LoVo (cell line): ENCODE measurements at places on chromosomes 1 and 21.

DNA sequence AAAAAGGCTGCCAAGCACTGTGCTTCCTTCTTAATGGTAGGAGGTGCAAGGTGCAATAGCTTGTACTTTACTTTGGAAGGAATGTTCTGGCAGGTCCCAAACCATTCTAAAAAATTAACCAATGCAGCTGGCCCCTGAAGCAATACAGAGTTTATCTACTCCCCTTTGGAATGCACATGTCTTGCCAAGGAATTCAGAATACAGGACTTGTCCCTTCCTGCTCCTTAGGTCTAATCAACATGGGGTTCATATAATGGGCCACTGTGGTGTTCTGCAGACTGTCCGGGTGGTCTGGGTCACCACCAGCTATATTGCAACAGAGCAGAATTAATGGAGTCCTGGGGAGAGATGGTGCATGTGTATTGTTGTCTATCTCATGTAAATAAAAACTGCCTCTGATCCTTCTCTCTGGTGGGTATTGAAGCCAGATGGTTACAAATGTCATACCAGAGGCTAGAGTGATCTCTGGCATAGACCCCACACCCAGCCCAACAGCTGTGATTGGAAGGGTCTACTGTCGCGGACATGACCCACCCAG lies 112.8 kb downstream of the RIPK4 start:
- no peak for DNase-seq

DNA sequence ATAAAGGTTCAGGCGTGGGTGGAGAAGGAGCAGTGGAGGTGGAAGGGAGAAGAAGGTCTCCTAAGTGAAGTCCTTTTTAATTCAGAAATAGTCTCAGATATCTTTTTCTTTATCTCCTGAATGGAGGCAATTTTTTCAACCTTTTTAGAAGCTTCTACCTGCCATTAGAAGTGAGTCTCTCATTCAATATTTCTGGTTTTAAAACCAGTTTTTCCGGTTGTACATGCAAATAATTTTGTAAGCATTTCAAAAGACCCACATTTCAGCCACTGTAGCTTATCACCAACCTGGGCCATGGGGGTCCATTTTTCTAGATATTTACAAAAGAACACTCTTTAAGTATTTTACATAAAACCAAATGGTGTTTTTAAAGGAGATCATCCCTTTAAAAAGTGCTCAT lies 1280.2 kb downstream of the NCAM2 start:
- no peak for DNase-seq

- no peak for DNase-seq
These were observed 2.6 kb upstream of the LAD1 start for GRCh38 chr1:201401700-201402099.

DNA sequence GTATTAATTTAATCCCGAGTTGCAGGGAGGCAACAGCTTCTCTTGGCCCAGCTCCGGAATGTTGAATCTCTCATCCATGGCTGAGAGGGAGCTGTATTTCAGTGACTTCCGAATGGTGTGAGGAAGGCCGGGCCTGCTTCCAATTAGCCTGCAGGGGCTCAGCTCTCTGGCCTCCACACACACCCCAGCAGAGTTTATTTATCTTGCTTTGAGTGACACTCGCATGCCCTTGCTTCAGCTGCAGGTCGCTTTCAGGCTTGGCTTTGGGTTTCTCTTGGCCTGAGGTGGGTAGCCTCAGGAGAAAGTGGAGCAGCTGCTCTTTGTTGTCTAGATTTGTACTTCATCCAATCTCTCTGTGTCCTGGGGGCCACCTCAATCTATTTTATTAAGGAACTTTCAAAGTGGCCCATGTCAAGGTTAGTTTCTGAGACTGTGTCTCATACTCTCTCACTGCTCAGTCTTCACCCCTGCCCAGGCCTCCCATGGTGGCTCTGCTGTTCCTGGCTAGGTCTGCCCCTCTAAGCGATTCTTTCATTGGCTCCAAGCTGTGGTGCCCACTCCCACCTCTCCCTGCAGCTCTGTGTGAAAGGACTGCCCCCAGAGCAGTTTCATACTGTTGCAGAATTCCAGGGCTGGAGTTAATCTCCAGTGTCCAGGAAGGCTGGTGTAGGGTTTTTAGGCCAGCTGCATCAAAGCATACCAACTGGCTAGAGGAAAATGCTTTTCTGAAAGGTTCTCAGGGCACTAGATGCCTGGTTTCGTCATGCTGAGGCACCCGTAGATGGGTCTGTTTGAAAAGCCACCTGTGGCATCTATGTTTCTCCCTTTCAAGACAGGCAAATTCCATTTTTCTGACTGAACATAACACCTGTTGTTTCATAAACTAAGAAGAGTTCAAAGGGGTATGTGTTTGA lies 153.5 kb downstream of the PLXNA2 start:
- no peak for DNase-seq

- DNase-seq: no peak
These were observed 169.4 kb upstream of the ESRRG start for GRCh38 chr1:216892581-216893160.

- no peak for DNase-seq
These were observed 19.0 kb upstream of the GPR52 start for GRCh38 chr1:174428739-174429138.

DNA sequence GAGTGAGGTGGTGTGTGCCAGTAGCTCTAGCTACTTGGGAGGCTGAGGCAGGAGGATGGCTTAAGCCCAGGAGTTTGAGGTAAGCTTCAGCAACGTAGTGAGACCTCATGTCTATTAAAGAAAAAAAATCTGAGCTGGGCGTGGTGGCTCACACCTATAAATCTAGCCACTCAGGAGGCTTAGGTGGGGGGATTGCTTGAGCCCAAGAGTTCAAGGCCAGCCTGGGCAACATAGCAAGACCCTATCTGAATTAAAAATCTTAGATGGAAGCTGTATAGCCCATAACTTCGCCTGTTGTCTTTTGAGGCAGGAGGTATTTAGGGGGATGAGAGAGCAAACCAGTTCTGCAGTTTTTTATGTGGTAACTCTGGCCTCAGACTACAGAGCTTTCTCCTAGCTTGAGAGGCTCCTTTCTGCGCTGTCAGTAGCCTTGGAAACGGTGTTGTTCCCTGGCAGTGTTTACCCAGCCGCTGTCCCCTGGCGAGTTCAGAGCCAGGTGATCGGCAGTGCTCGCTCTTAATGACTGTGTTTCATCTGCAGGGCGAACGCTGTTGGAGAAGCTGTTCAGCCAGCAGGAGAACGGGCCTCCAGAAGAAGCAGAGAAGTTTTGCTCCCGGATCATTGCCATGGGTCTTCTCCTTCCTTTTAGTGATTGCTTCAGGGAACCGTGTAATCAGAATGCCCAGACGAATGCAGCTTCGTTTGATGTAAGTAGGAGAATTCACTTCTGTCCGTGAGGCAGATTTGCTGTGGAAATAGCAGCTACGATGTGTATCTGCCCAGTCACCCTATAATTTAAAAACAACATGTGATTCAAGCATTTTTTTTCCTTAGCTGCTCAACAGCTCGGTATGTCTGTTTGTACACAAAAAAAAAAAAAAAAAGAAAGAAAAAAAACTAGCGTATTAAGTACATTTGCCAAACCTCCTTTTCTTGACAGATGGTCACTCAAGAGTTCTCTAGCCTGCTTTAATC lies 31.2 kb downstream of the FMN2 start:
- no peak for DNase-seq

GRCh38 chr1:9250411-9251381 lies 16.1 kb downstream of the H6PD start:
- no peak for DNase-seq

GRCh38 chr1:87130438-87130837 lies 198.2 kb upstream of the LMO4 start:
- no peak for DNase-seq

GRCh38 chr21:33478935-33479678 lies 667 bp downstream of the TMEM50B start:
- peak; percentile 16 for DNase-seq

DNA sequence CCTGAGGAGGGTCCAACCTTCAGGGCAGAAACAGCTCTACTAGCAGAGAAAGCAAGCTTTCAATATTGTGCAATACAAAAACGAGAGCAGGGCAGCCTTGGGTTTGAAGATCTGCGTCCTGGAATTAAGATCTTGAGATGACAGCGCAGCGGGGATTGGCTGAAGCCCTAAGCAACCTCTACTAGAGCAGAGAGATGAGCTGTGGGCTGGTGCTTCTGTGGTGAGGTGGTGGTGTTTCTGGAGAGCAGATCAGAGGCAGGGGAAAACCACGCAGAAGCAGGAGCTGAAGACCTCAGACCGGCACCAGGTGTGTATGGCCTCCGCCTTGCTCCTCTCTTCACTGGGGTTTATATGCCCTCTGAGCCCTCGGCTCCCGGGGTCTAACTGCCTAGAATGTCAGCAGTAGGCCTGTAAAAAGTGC lies 12.5 kb downstream of the TRAF3IP3 start:
- DNase-seq: no peak

DNA sequence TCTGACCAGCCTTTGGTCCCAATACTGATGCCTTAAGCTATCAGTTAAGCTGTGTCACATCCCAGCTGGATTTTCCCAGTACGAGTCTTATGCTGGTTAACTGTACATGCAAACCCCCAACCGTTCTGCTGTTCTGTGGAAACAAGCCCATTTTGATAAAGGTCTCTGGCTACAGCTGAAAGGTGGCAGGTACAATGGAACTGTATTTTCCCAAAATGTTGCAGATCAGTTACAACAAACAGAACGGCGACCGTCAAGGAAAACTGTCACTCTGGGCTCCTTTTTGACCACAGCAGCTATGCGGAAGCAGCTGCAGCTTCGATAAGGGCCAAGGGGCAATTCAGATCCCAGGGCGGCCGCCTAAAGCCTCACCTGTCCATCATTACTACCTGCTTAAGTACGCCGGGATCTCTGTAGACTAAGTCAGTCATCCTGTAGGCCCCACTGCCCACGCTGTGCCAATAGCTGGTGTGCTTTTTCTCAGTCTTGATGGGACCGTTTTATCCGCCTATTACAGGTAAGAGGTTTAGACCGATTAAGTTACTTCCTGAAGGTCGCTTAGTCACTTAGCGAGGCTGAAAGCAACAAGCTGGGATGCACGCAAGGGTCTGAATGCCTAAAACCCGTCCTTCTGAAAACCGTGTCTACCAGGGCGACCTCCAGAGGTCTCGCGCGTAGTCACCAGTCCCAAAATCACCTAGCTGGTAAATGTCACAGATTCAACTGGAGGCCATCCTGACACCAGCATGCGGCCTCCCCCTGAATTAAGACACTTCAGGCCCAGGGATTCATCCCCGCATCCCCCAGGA lies 11.1 kb upstream of the RAB42 start:
- peak; percentile 37 for DNase-seq

DNA sequence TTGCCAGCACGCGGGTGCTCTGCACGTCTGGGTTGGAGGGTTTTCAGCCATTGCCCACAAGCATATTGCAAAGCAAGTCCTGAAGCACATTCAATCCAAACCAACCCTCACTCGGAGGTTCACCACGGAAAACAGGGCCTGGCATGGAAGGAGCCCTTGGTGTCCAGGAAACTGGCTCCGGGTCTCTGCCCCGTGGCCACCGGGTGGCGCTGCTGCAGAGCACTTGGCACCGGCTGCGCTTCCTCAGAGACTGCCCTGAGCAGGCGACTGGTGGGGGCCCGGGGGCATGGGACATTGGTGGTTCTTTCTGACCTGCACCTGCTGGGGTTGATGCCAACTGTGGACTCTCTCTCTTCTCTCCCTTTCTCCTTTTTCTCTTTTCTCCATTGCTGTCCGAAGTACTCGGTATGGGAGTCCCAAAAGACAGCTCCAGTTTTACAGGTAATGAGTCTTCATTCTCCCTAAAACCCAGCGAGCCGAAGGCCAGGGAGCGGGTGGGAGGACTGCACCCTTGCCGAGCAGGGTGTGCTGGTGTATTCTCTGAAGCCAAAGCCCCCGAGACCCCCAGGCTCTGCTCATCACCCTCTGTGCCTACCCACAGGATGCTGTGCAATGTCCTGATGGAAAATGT lies 4.1 kb upstream of the KCNAB2 start:
- DNase-seq: no peak

DNA sequence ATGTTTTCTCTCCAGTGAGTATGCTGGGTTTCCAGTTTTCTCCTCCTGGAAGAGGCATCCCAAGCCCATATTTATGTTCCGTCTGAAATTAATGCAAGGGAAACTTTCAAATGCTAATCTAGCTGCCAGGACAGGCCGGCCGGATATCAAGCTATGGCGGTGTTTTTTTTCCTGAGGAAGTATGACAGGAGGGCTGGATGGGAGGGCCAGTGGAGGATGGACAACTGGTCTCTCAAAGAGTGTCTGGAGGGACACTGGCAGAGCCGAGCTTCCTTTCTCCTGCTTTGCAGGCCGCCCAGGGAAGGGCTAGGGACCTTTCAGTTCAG lies 212.7 kb downstream of the TRABD2B start:
- DNase-seq: no peak

- peak; percentile 58 for DNase-seq
These were observed 10.4 kb downstream of the C1orf226 start for GRCh38 chr1:162391790-162392563.

DNA sequence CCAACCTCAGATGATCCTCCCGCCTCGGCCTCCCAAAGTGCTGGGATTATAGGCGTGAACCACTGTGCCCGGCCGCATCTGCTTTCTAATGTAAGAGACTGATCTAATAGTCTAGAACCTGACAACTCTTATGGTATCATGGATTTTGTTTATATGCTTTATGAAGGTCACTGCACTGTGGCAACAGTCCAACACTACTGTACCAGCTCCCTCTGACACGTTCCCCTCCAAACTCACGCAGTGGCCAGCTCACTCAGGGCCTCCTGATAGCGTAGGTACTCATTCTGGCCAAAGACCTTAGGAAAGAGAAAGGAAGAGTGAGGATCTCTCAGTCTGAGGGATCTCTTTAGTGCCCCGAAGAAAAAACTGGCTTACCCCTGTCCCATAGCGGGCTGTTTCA lies 6.0 kb upstream of the CFAP141 start:
- DNase-seq: no peak

DNA sequence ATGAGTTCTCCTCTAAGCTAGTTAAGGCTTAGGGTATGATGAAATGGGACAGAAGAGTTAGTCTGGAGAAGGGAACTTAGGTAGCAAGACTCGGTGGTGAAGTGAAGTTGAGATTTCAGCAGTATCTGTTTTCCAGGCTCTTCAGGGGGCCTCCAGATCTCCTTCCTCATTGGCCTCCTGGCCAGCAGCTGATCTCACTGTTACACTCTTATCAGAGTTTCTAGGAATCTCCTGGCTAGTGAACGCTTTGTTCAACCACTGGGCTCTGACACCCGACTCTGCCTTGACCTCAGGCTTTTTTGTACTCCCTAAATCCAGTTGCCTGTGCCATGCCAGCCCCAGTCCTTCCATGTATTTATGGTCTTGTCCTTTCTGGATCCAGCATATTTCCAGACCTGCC lies 311.0 kb downstream of the ASTN1 start:
- no peak for DNase-seq

GRCh38 chr1:172826096-172826741 lies 167.3 kb downstream of the FASLG start:
- peak; percentile 63 for DNase-seq
